Upper lobe of left lung (tissue), 6 donors: ENCODE measurements at places on chromosomes 5 and 9. TPM values are rescaled to one million over a fixed set of nuclear protein-coding genes. Genes with fewer than 3 reads are reported as not detected.

DNA sequence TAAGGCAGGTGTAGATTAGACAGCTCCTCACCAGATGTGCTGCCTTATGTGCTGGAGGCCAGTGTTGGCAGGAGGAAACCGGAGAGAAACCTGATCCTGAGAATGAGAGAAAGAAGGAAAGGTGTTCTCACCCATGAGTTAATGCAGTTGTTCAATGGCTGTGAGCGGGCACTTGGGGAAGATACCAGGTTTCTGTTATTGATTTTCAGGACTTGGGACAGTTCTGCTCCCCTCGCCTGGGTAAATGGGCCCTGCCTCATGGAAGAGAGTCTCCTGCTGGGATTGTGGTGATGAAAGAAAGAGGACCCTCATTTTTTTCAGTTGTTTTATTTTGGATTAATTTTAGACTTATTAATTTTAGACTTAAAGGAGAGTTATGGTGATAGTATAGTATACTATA, 59.5 kb downstream of the EGFLAM start:
- no peak overlapping the region for H3K27ac ChIP-seq
- H3K4me3 ChIP-seq = no peak overlapping the region
- no peak for DNase-seq
- no peaks in the 10 kb centered on the region for H3K27me3 ChIP-seq
- H3K36me3 ChIP-seq = no peaks in the 10 kb centered on the region
- no peaks in the 10 kb centered on the region for H3K4me1 ChIP-seq

DNA sequence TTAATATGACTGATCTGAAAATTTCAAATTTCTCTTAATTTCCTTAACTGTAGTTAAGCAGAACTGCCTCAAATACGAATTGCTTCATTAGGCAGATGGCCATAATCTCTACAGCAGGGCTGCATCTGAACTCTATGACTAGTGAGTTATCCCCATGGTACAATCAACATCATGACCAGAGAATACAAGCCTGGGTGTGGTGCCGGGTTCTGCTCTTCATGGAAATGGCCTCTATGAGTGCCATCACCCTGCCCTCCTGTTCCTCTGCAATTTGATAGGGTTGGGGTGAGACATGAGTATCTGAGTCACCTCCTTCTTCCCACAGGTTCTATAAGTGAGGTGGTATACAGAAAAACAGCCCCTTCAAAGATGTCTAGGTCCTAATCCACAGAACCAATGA, 235.9 kb downstream of the AP3B1 start:
- H3K4me1 ChIP-seq = no peaks in the 10 kb centered on the region
- no peak overlapping the region for H3K27ac ChIP-seq
- no peaks in the 10 kb centered on the region for H3K27me3 ChIP-seq
- no peak for DNase-seq
- H3K4me3 ChIP-seq = no peak overlapping the region
- no peaks in the 10 kb centered on the region for H3K36me3 ChIP-seq

GRCh38 chr9:118129541-118129940, 425.3 kb downstream of the TLR4 start:
- H3K27me3 ChIP-seq = no peaks in the 10 kb centered on the region
- DNase-seq = no peak
- no peaks in the 10 kb centered on the region for H3K36me3 ChIP-seq
- H3K4me1 ChIP-seq = no peaks in the 10 kb centered on the region
- no peak overlapping the region for H3K27ac ChIP-seq
- no peak overlapping the region for H3K4me3 ChIP-seq

DNA sequence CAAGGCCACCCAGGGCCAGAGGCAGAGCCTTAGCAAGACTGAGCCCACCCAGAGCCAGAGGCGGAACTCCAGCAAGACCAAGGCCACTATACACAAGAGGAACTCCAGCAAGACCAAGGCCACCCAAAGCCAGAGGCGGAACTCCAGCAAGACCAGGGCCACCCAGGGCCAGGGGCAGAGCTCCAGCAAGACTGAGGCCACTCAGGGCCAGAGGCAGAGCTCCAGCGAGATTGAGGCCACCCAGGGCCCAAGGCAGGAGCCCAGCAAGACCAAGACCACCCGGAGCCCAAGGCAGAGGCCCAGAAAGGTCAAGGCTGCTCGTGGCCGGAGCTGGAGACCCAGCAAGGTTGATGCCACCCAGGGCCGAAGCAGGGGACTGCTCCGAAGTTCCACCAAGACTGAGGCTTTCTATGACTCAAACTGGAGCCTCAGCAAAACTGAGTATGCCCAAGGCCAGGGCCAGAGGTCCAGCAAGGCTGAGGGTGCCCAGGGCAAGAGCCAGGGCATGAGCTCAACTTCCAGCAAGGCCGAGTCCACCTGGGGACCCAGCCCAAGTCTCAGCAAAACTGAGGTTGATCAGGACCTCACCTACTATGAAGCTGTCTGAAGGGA, 4.2 kb downstream of the TOR2A start:
- H3K4me1 ChIP-seq = peaks cover 13% of the 10 kb centered on the region
- no peak for DNase-seq
- H3K36me3 ChIP-seq = peaks cover 21% of the 10 kb centered on the region
- H3K27ac ChIP-seq = no peak overlapping the region
- H3K27me3 ChIP-seq = no peaks in the 10 kb centered on the region

- H3K27me3 ChIP-seq = no peaks in the 10 kb centered on the region
- no peak for DNase-seq
- H3K36me3 ChIP-seq = peaks cover 5% of the 10 kb centered on the region
- H3K27ac ChIP-seq = no peak overlapping the region
These were observed 71.2 kb downstream of the SYK start for GRCh38 chr9:90872835-90873294.

DIAPH1 gene
- total RNA-seq = 169 TPM

GCNT1 gene
- 15.7 TPM for total RNA-seq

NR5A1 gene
- total RNA-seq = not detected
